Fibroblast of lung (primary cell): ENCODE measurements at places on chromosomes 13 and 19.

- no peaks in the 10 kb centered on the region for H3K36me3 ChIP-seq
- no peak overlapping the region for H3K4me3 ChIP-seq
- H3K27ac ChIP-seq = no peak overlapping the region
Measured at GRCh38 chr13:91622778-91623550, 224.5 kb downstream of the GPC5 start.

- H3K36me3 ChIP-seq = no peaks in the 10 kb centered on the region
- peak; percentile 87 for DNase-seq
- H3K27me3 ChIP-seq = no peaks in the 10 kb centered on the region
- peaks cover 4% of the 10 kb centered on the region for H3K4me1 ChIP-seq
Measured at GRCh38 chr13:108957369-108958012, 328.1 kb downstream of the MYO16 start.

DNA sequence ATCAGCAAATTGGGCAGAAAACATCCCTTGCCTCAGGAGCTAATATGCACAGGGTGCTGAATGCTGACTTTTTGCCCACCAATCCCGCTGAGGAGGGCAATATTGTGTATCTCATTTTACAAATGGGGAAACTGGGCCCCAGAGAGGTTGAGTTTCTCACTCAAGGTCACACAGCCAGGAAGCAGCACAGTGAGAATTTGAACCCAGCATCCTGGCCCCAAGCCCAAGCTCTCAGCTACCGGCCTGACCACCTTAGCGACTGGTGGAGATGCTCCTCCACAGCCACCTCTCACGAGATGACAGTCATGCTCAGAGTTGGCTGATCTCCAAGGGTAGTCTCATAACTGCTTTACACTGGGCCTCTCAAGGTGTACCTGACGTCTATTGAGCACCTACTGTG, 3.5 kb downstream of the FBXW9 start:
- H3K27me3 ChIP-seq = no peaks in the 10 kb centered on the region
- H3K4me3 ChIP-seq = no peak overlapping the region
- H3K27ac ChIP-seq = no peak overlapping the region
- no peaks in the 10 kb centered on the region for H3K36me3 ChIP-seq
- no peaks in the 10 kb centered on the region for H3K4me1 ChIP-seq

DNA sequence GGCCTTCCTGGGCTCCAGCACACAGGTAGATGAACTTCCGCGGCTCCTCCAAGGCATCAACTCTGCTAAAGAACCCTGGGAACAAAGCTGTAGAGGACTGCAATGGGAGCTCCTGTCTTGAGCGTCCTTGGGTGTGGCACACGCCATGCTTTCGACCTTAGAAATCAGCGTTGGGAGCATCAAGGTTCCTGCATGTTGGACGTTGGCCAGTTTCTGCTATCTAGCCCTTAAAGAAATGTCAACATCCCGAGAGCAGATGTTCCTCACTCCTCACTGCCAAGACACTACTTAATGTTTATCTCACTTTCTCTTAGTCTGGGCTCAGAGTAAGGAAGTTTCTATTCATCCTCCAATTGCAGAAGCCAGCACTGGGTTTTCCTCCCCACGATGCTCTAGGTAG, 70.6 kb upstream of the MEDAG start:
- H3K4me3 ChIP-seq = no peak overlapping the region
- no peaks in the 10 kb centered on the region for H3K36me3 ChIP-seq
- H3K27ac ChIP-seq = no peak overlapping the region
- DNase-seq = no peak
- peaks cover 9% of the 10 kb centered on the region for H3K27me3 ChIP-seq

DNA sequence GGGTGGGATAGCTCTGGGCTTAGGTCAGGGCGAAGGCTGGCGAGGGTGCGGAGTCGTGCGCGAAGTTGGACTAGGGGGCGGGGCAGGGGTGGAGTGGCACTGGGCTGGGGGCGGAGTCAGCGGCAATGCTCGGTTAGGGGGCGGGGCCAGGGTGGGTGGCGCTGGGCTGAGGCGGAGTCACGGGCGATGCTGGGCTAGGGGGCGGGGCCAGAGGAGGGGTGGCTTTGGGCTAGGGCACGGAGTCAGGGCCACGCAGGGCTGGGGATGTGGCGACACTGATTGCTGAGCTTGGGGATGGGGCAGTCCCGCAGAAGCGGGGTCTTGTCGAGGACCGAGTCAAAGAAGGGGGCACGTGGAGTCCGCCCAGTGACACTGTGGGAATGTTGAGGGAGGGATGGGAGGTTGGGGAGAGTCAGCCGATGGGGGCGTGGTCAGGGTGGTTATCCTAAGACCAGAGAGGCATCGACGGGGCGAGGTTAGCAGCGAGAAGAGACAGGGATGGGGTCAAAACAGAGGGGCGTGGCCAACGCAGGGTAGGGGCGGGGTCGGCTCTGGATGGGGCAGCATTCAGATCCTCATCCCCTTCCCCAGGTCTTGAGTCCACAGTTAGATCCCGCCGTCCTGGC, 8.7 kb downstream of the HOMER3 start:
- H3K4me3 ChIP-seq = no peak overlapping the region

DNA sequence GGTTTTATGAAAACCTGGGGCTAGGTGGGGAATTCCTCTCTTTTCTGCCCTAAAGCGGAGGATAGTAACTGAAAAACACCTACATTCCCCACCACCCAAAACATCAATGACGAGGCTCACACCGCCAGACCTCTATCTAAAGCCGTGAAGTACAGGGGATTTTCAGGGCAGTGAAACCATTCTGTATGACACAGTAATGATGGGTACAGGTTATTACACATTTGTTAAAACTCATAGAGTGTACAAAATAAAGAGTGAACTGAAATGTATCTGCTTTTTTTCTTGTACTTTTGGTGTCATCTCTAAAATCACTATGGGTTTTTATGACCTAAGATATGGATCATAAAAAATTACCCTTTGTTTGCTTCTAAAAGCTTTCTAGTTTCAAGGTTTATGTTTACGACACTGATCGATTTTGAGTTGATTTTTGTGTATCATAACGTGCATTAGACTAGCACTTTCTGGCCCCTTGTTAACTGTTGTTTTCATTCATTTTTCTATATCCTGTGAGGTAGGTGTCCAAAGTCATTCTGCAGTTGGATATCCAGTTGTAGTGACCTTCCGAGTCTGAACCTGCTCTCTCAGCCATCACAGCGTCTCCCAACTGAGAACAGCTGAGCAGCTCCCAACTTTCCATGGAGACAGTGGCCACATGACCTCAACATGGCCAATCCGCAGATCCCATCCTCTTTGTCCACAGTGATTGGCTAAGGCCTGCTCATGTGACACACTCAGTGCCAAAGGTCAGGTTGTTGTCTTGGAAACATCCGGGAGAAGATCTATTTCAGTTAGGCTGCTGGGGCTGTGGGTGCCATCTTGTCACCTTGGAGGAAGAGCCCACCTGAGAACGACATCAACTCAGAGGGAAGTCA, 10.3 kb downstream of the MBD3L2B start:
- no peaks in the 10 kb centered on the region for H3K27me3 ChIP-seq
- H3K36me3 ChIP-seq = no peaks in the 10 kb centered on the region
- no peak for DNase-seq
- no peaks in the 10 kb centered on the region for H3K4me1 ChIP-seq
- H3K4me3 ChIP-seq = no peak overlapping the region

DNA sequence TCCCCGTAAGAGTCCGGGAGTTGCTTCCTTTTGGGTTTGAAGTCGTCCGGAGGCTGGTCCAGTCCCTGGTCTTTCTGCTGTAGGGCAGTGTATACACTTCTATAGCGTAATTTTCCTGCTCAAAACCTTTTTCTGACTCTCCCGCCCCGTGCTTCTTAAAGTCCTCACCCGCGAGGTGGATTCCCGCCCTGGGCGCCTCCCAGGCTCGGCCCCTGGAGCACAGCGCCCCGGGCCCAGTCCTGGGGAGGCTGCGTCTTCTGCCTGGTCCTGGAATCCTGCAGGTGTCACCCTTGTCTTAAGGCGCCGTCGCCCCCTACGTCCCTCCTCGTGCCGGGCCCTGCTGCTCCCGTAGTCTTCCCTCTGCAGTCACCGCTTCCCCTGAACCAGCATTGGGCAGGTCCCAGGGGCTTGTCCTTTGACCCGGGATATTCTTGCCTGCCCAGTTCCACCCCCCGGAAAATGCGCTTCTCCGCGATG, 34.4 kb upstream of the ZNF808 start:
- DNase-seq = no peak
- no peaks in the 10 kb centered on the region for H3K27me3 ChIP-seq
- no peaks in the 10 kb centered on the region for H3K36me3 ChIP-seq
- no peak overlapping the region for H3K4me3 ChIP-seq
- H3K4me1 ChIP-seq = no peaks in the 10 kb centered on the region

- H3K4me1 ChIP-seq = no peaks in the 10 kb centered on the region
- DNase-seq = no peak
- no peak overlapping the region for H3K27ac ChIP-seq
- no peaks in the 10 kb centered on the region for H3K36me3 ChIP-seq
- H3K27me3 ChIP-seq = peaks cover 4% of the 10 kb centered on the region
Measured at GRCh38 chr13:77458736-77459135, 76.8 kb upstream of the SCEL start.

GRCh38 chr13:91661692-91662490, 263.5 kb downstream of the GPC5 start:
- H3K27ac ChIP-seq = no peak overlapping the region
- H3K27me3 ChIP-seq = no peaks in the 10 kb centered on the region
- no peak overlapping the region for H3K4me3 ChIP-seq

DNA sequence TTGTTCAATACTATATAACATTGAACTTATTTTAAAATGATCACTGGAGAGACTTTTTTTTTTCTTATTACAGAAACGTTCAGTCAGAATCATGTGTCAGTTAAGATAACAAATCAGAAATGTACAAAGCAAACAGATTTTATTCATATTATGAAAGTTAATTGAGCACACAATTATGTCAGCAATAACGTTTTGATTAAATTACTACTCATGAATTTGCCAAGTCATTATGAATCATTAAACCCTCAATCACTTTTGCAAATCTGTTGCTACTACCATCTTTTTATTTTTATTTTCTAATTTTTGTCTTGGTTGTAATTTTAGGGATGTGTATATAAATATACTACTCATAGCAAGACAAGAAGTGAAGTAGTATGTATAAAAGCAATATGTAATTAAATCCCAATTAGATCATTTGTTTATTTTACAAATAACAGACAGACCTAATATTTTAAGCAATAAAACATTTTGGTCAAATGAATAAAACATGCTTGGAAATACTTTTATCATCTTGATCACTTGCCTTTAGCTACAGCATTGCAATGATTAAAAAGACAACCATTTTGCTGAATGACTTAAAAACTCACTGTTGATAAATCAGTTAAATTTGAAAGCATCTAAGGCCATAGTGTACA, 893.4 kb upstream of the MIR17HG start:
- H3K27ac ChIP-seq = no peak overlapping the region
- no peak for DNase-seq
- no peaks in the 10 kb centered on the region for H3K36me3 ChIP-seq
- H3K4me1 ChIP-seq = no peaks in the 10 kb centered on the region
- no peaks in the 10 kb centered on the region for H3K27me3 ChIP-seq

- H3K36me3 ChIP-seq = no peaks in the 10 kb centered on the region
- H3K4me1 ChIP-seq = no peaks in the 10 kb centered on the region
- H3K27me3 ChIP-seq = no peaks in the 10 kb centered on the region
- H3K27ac ChIP-seq = no peak overlapping the region
Measured at GRCh38 chr13:112767506-112768471, 78.0 kb downstream of the ATP11A start.

- H3K4me1 ChIP-seq = no peaks in the 10 kb centered on the region
- no peak overlapping the region for H3K27ac ChIP-seq
- H3K4me3 ChIP-seq = no peak overlapping the region
Measured at GRCh38 chr19:51179256-51179655, 37.2 kb downstream of the SIGLEC7 start.

DNA sequence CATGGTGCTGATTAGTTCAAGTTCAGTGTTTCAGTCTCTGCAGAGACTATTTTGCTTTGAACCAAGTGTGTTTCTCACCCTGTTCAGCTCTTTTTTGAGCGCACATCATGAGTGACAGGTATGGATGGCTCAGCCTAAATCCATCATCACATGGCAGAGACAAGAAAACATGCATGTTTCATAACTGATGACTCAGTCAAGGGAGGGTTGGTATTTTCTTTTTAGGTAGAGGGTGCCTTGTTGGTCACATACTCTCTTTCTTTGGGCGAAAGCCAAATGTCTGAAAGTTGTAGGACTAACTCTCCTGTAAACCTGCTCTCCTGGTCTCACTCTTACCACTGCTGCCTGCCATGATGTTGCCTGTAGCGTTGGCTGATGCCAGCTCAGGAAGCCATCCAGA, 48.1 kb upstream of the RAP2A start:
- H3K27me3 ChIP-seq = no peaks in the 10 kb centered on the region
- H3K27ac ChIP-seq = no peak overlapping the region
- H3K36me3 ChIP-seq = no peaks in the 10 kb centered on the region
- no peaks in the 10 kb centered on the region for H3K4me1 ChIP-seq

DNA sequence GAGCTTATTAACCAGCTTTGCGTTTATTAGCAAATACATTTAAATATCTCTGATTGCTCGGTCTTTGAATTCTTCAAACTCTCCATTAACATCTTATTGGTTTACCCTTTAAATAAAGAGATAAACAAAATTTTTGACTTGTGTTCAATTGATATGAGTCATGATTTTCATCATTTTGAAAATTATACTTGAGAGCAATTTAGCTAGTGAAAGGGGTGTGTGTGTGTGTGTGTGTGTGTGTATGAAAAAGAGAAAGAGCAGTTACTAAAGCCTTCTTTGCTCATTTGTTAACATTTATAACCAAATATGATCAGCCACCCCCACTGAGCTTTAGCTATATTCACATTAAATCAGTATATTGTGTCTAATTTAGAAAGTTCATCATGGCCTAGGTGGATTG, 48.3 kb upstream of the FAM216B start:
- DNase-seq = peak; percentile 74
- H3K4me3 ChIP-seq = no peak overlapping the region
- H3K27me3 ChIP-seq = no peaks in the 10 kb centered on the region
- H3K4me1 ChIP-seq = no peaks in the 10 kb centered on the region
- no peak overlapping the region for H3K27ac ChIP-seq

DNA sequence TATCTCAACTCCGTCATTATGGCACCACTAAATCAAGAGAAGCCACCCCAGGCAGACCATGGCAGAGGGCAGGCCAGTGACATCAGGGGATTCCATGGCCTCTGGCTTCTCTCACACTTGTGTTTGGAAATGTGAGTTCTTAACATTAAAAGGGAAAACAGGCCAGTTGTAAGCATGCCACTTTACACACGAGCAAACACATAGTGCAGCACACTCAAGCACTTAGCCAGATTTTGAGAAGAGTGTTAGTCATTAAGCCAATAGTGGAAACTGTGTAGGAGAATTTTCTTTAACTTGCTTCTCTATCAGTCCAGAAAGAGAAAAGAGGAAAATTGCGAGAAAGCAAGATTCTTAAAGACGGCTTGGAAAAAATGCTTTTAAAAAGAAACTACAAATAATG, 401.5 kb downstream of the TDRD3 start:
- H3K27me3 ChIP-seq = no peaks in the 10 kb centered on the region
- no peak overlapping the region for H3K4me3 ChIP-seq
- no peak for DNase-seq
- no peak overlapping the region for H3K27ac ChIP-seq
